ENCODE measurements at places on chromosomes 11 and 22.
A peak's percentile ranks its signal among the peaks of the same experiment; 100 is the strongest.

GRCh38 chr22:49359076-49359475, 468.6 kb downstream of the BRD1 start:
- no peak for DNase-seq

DNA sequence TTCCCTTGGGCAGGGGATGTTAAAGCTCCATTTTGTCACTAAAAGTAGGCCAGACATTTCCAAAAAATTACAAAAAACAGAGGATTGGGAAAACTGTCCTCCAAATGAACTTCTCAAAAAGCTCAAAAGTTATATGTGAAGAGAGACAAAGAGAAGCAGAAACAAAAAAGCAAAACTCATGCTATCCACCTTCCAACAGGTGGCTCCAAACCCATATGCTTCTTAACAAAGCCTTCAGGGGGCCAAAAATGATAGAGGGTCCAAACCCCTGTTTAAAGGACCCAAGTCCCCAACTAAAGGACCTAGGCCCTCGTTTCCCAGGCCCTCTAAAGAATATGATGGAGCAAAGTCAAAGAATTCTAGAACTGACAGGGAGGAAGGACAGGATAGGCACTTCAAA, 146.7 kb downstream of the AASDHPPT start:
- no peak for DNase-seq

DNA sequence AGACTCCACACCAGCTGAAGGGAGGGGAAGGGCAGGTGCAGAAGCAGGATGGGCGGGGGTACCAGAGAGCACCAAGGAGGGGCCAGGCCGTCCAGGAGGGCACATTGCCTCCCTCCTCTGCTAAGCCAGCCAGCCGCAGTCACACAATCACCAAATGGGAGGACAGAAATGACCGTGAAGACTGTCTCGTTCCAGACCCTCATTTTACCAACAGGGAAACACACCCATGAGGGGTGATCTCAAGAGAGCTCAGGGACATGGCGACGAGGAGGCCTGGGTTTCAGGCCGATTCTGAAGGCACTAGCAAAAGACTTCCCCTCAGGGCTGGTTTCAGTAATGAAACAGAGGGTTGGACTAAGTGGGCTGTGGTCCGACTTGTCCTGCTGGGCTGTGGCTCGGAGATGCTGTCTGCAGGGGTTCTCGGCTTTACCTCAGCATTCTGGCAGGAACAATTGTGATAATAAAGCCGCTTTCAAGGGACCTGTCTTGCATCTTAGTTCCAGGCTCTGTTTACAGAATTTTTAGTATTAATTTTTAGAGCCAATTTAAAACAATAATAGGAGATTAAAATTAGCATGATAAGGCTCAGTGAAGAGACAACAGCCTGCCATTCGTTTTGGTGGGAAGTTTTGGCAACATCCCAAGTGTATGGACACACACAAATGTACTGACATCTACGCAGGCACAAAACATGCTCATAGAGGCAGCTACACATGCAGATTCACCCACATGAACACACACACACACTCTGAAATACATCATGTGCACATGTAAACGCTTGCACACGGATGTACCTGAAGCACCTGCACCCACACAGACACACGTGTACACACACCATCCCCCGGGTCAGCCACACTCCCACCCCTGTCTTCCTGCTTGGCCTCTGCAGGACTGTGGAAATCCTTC, 2.0 kb upstream of the B3GAT1 start:
- DNase-seq = no peak

DNA sequence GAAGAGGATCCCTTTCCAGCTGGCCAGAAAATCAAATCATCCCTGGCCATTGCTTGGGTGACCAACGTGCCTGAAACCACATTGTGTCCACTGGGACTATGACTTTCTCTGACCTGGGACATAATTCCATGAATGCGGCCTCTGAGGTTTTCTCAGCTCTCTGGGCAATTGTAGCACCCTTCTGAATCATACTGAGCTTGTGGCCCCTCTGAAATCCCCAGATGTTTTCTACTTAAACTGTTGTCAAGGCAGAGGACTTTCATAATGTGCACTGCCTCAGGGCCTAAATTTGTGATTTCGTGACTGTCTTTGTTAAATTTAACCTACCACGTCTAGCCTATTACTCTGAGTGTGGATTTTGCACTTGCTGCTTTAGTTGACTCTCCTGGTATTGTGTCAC, 321.1 kb upstream of the PLET1 start:
- no peak for DNase-seq

- no peak for DNase-seq
Observed at GRCh38 chr11:9952511-9953196, 288.8 kb downstream of the SWAP70 start.

DNA sequence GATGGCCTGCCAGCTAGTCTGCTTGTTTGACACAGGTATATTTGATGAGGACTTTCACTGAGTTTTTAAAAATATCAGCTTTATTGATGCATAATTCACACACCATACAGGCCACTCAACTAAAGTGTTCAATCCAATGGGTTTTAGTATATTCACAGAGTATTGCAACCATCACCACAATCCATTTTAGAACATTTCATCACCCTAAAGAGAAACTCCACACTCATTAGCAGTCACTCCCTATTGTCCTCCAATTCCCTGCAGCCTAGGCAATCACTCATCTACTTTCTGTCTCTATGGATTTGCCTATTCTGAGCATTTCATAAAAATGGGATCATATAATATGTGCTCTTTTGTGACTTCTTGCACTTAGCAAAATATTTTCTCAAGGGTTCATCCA, 397.9 kb upstream of the NARS2 start:
- DNase-seq = no peak

DNA sequence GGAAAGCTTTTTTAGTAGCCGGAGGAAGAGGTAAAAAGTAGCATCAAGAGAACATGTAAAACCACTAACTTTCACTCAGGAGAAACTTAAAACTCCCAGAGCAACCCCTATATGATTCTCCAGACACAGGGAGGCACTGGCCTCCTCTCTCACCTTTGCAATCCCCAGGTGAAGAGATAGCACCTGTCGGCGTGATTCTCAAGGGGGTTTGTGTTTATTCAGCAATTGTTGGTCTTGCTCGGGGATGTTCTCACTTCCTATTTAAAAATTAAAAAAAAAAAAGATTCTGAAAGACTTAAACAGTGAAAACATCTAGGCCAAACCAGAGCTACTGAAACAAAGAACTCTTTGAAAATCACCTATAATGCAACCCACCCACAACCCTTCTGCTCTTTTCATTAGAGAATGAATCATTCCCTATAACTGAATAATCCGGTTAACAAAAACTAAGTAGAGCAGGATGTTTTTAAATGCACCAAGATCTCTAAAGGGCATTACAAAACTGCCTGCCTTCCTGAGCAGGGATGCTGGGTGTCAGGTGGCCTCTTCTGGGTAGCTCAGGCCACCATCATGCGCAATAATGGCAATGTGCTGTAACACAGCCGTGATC, 24.9 kb downstream of the DHCR7 start:
- DNase-seq = no peak

- DNase-seq = no peak
Observed at GRCh38 chr11:104705490-104706190, 192.6 kb downstream of the CASP12 start.

DNA sequence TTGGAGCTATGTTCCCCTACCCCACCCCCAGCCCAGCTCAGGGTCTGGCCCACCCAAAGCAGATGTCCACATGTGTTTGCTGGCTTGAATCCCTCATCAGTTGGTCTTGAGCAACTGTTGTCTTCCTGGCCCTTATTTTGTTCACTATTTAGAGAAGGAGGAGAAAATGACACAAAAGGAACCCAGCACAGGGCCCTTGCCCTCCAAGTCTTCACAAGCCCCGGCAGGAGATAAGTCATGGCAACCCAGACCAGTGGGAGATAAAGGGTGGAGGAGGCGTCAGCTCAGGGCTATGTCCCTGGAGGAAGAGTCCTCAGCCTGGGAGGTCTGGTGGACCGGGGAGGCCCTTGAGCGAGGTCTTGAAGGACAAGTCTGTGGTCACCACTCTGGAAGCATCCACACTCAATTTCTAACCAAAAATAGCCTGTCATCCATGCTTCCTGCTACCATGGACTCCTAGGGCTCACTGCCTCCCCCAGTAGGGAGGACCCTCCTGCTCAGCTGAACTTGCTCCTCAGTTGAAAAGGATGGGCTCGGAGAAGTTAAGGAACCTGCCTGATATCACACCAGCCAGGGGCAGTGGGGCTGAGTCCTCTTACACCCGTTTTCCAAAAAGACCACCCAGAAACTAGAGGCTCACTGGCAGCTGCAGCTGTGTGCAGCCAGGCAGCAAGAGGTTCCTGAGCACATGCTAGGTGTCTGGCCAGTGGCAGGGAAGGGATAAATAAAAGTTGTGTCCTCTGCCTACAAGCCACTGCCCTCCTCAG, 1.8 kb upstream of the RAB3IL1 start:
- DNase-seq = peak; percentile 39

DNA sequence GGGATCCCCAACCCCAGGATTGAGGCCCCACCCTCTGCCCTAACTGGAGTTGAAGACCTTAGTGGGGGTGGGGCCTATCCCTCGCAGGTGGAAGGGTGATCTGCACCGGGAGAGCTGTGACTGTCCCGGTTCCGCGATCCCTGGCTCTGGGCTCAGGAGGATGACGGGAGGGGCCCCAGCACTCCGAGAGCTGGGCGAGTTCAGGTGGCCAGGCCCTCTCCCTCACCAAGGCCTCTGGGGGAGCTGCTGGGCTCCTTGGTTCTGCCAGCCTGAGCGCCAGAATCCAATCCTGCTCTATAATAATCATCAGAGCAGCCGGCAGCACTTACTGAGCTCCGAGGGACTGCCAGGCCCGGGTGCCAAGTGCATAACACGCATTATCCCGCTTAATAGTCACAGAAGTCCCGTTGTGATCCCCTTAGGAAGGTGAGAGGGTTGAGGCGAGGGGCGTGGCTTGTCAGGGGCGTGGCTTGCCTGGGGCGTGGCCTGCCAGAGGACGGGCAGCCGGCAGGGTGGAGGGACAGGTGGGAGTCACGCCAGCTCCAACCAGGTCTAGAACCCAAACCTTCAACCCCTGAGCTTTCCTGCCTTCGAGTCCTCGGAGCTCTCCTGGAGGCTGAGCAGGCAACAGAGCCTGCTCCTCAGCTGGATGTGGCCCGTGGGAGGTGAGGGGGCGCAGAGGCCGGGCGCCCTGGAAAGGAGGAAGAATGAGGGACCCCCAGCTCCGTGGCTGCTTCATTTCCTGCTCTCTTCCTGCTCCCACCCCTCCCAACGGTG, 7.3 kb upstream of the SYT7 start:
- peak; percentile 65 for DNase-seq

- no peak for DNase-seq
Observed at GRCh38 chr11:116930177-116930576, 92.8 kb upstream of the APOA1 start.

DNA sequence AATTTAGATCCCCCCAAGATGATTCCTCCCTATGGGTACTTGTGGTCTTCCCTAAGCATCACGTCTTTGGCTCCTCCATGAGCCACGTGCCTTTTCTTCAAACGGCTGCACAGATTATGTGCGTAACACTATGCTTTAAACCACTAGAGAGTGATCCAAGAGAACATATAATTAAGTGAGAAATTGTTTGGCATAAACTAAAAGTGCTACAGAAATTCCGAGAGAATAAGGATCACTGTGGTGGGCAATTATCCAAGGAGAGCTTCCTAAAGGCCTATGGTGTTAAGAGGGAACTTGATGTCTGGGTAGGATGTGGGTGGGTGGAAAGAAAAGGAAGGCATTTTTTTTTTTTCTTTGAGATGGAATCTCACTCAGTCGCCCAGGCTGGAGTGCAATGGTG, 110.9 kb downstream of the MAML2 start:
- no peak for DNase-seq

- DNase-seq = no peak
Observed at GRCh38 chr11:117044287-117045035, 53.8 kb downstream of the SIK3 start.

GRCh38 chr11:72807021-72807693, 7.1 kb upstream of the ATG16L2 start:
- no peak for DNase-seq

GRCh38 chr11:119483881-119484371, 61.0 kb upstream of the THY1 start:
- DNase-seq = no peak

- DNase-seq = peak; percentile 1
Observed at GRCh38 chr22:39731881-39732555, 161.5 kb downstream of the CACNA1I start.

GRCh38 chr11:104798789-104799188, 99.5 kb downstream of the CASP12 start:
- no peak for DNase-seq

- peak; percentile 50 for DNase-seq
Observed at GRCh38 chr11:79026803-79027445, 413.9 kb downstream of the TENM4 start.

DNA sequence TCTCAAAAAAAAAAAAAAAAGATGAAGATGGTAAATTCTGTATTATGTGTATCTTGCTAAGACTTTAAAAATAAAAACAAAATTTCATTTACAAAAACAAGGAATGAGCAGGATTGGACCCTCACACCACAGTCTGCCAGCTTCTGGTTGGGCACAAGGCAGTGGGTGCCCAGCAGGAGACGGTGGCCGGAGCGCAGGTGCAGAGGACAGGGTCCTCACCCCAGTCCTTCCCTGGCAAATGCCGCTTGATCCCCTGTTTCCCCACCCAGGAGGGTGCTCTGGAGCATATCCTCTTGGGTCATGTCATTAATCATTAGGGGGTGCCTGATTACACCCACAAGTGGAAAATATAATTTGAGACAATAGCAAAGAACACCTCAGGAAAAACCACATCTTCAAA, 31.2 kb downstream of the SHANK2 start:
- DNase-seq = no peak

- DNase-seq = no peak
Observed at GRCh38 chr11:5929571-5930368, 12.3 kb upstream of the OR56A3 start.

- DNase-seq = peak; percentile 36
Observed at GRCh38 chr11:66745356-66746235, 16.6 kb upstream of the SPTBN2 start.

GRCh38 chr22:25666308-25666707, 75.7 kb upstream of the MYO18B start:
- no peak for DNase-seq

DNA sequence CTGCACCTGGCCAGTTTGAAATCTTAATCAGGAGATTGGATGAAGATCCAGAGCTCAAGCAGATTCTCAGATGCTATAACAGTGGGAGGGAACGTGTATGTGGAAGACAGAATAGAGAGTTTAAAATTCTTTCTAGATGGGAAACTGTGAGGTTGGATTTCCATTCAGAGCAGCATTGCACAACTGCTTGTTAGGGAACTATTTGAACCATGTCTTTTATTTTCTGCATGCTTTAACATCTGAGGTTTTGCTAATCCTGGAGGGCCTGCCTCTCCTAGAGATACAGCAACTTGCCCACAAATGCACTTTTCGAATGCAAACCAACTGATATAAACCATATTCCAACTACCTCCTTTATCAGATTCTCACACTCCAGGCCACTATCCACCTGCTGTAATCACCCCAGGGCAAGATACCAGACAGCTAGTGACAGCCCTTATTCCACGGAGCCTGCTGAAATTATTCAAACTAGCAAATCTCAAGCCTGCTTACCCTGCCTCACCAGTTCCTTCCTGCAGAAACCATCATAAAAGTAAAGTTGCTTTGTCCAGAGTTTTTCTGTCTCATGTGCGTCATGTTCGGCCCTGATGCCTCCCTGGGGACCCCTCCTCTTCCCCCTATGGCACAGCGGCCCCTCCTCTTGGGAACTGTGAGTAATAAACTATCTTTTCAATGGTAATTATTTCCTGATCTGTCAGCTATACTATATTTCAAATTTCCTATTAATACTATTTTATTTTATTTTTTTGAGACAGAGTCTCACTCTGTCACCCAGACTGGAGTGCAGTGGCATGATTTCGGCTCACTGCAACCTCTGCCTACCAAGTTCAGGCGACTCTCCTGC, 18.4 kb upstream of the SEC14L4 start:
- no peak for DNase-seq

Measured in GM03348 (cell line).